ENCODE measurements at places on chromosomes 11 and 22. TPM values are rescaled to one million over a fixed set of nuclear protein-coding genes. Genes with fewer than 3 reads are reported as not detected.

DNA sequence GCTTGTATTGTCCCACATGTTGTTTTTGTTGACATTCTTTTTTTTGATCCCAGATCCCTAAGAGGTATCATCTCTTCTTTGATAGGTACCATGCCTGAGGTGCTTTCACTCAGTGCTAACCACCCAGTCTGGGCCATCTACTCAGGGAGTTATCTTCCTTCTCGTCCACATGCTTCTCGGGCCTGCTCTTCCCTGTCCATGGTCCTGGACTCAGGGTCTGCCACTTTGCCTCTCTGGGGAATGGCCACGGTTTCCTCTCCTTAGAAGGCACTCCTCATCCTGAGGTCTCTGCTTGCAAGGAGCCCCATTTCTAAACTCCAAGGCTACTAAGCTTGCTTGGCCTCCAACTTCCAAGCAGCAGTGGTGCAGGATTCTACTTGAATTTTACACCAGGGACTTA, 227.0 kb upstream of the NCAM1 start:
- H3K4me3 ChIP-seq = no peak overlapping the region
- H3K4me1 ChIP-seq = no peaks in the 10 kb centered on the region
- no peaks in the 10 kb centered on the region for H3K27me3 ChIP-seq
- no peak overlapping the region for H3K27ac ChIP-seq
- DNase-seq = no peak

DNA sequence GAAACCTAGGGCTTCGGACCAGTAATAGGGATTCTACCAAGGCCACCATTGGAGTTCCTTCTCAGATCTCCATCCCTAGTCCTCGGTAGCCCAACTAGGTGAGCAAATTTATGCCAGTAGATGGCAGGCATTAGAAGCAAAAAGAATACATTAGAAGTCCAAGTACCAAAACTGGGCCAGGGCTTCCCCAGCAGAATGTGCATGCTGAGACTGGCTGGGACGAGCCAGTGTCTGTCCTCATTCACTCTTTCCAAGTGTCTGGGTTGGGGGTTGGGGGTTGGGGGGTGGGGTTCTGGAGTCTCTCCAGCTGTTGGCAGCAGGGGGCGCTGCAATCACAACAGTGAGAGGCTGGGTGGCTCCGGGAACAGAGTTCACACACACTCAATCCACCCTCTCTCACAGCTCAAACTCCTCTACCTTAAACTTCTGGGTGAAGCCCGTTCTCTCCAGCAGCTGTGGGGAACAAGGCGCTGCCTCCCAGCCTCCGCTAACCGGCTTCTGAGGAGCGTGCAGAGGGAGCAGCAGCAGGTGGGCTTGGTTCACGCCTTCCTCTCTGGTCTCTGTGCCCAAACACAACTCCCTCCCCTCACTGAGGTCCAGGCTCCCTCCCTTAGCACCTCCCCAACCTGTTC, 57.5 kb downstream of the BTG4 start:
- H3K4me1 ChIP-seq = no peaks in the 10 kb centered on the region
- no peak overlapping the region for H3K27ac ChIP-seq
- H3K4me3 ChIP-seq = no peak overlapping the region
- no peaks in the 10 kb centered on the region for H3K27me3 ChIP-seq

- H3K27ac ChIP-seq = no peak overlapping the region
- DNase-seq = no peak
- H3K27me3 ChIP-seq = peaks cover 15% of the 10 kb centered on the region
- H3K4me3 ChIP-seq = no peak overlapping the region
- H3K36me3 ChIP-seq = no peaks in the 10 kb centered on the region
- no peaks in the 10 kb centered on the region for H3K4me1 ChIP-seq
These were observed 192.1 kb downstream of the MN1 start for GRCh38 chr22:27609451-27609888.

- H3K4me1 ChIP-seq = no peaks in the 10 kb centered on the region
- no peaks in the 10 kb centered on the region for H3K27me3 ChIP-seq
- no peak overlapping the region for H3K4me3 ChIP-seq
- no peaks in the 10 kb centered on the region for H3K36me3 ChIP-seq
- H3K27ac ChIP-seq = no peak overlapping the region
- no peak for DNase-seq
These were observed 15.7 kb upstream of the VPREB1 start for GRCh38 chr22:22228921-22229320.

GRCh38 chr11:9092853-9093778, 1.7 kb upstream of the SCUBE2 start:
- no peaks in the 10 kb centered on the region for H3K27me3 ChIP-seq
- H3K4me1 ChIP-seq = peaks cover 8% of the 10 kb centered on the region
- no peak overlapping the region for H3K27ac ChIP-seq
- no peak overlapping the region for H3K4me3 ChIP-seq

DNA sequence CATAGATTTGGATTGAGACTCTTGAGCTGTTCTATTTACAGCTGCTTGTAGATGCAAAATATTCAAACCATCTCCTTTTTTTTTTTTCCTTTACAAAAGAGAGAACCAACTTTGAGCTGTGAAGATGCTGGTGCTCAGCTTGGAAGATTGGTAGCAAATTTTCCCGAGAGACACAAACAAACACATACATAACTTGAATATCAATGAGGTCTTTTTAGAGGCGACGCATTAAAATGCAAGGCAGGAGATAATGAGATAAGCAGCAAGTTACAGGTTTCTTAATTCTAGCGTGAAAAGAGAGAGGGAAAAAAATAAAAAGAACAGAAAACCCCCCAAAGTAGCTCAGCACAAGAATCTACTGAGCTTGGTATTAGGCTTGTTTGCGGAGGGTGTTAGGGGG, 247.0 kb upstream of the SORL1-AS1 start:
- no peaks in the 10 kb centered on the region for H3K27me3 ChIP-seq
- no peak overlapping the region for H3K27ac ChIP-seq
- no peak for DNase-seq
- no peaks in the 10 kb centered on the region for H3K4me1 ChIP-seq

DNA sequence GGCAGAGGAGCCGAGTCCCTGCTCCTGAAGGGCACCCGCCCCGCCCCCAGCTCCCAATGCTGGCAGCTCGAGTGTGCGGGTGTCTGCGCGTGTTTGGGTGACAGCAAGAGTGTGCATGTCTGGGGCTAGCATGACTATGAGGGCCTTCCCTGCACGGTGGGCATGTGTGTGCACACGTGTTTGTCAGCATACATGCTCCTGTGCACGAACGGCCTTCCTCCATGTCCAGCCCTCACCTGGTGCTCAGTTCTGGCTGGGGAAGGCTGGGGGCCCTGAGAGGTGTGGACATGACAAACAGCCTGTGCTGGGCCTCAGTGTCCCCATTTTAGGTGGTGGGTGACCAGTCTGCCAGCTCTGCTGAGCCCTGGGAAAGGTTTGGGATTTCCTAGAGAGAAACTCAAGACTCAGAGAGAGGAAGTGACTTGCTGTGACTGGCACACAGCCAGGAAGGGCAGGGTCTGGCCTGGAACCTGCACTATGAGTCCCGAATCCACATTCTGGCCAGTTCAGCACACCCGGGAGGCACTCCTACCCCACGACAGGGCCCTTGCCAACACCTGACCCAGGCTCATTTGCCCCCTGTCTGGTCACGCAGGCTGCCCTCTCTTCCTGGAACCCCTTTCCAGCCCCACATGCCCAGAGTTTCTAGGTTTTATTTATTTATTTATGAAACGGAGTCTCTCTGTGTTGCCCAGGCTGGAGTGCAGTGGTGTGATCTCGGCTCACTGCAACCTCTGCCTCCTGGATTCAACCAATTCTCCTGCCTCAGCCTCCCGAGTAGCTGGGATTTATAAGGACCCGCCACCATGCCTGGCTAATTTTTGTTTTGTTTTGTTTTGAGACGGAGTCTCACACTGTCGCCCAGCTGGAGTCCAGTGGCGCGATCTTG, 3.3 kb upstream of the SHISA8 start:
- peaks cover 38% of the 10 kb centered on the region for H3K27me3 ChIP-seq
- DNase-seq = peak; percentile 60
- H3K27ac ChIP-seq = no peak overlapping the region

DNA sequence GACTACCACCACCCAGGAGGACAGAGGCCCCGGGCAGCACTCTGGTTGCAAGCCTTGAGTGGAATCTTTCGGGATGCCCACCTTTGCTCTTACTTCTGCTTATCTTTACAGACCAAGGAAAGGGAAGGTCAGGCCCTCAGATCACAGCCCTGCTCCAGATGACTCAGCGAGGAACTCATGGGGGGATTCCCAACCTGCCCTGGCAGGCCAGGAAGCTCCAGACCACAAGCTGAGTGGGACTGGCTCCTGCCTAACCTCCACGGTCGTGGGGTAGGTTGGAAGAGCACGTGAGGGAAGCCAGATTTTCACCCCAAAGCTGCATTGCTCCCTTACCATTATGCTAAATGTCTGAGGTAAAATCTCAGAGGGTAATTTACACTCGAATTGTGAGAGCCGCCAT, 11.8 kb downstream of the TBC1D10A start:
- H3K27me3 ChIP-seq = no peaks in the 10 kb centered on the region
- peaks cover 48% of the 10 kb centered on the region for H3K4me1 ChIP-seq
- no peak overlapping the region for H3K27ac ChIP-seq
- H3K36me3 ChIP-seq = no peaks in the 10 kb centered on the region
- no peak overlapping the region for H3K4me3 ChIP-seq

DNA sequence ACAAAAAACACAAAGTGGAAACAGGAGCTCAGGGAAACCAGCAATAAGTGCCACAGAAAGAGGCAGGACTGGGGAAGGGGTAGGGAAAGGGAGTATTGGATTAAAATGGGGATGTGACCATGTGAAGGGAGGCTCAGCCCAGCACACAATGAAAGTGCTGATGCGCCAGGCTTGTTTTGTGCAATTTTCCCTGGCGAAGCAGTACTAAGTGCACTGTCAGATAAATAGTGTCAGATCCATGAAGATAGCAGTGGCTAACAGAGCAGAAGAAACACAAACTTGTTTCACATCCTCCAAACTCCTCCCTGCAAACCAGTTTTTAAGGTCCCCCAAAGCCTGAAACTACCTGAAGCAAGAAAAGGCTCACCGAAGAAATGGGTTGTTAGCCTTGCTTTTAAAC, 50.7 kb upstream of the RAPSN start:
- no peak overlapping the region for H3K4me3 ChIP-seq
- no peak for DNase-seq
- H3K27ac ChIP-seq = peak overlapping the region; percentile 1
- H3K36me3 ChIP-seq = no peaks in the 10 kb centered on the region
- H3K27me3 ChIP-seq = no peaks in the 10 kb centered on the region

DNA sequence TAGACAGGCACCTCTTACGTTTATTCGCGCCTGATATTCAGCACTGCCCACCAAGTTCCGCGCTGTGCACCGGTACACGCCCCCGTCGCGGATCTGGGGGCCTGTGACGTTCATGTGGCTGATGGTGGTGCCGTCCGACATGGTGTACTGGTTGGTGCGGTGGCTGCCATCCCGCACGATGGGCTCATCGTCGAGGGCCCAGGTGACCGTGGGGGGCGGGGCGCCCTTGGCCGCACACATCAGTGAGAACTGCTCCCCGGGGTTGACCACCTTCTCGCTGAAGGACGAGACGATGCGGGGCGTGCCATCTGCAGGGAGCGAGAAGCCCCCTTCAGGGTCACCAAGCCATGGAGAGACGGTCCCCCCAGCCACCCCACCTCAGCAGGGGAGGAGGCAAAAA, 190.8 kb downstream of the CEP164 start:
- no peaks in the 10 kb centered on the region for H3K27me3 ChIP-seq
- no peaks in the 10 kb centered on the region for H3K4me1 ChIP-seq
- no peak overlapping the region for H3K4me3 ChIP-seq
- H3K36me3 ChIP-seq = no peaks in the 10 kb centered on the region
- no peak for DNase-seq
- no peak overlapping the region for H3K27ac ChIP-seq

OR51E2 gene
- 0.30 TPM for total RNA-seq

POU2AF2 gene
- 1.3 TPM for total RNA-seq

TYMP gene
- 28.0 TPM for total RNA-seq

GSTT2 gene
- total RNA-seq = not detected

IGHMBP2 gene
- 20.4 TPM for total RNA-seq

Data from colonic mucosa (tissue), 4 donors.